ENCODE measurements at places on chromosomes 6 and 20. TPM values are rescaled to one million over a fixed set of nuclear protein-coding genes. Genes with fewer than 3 reads are reported as not detected.

GRCh38 chr6:156396068-156396771, 381.0 kb upstream of the ARID1B start:
- no peak for DNase-seq

- no peak for DNase-seq
Measured at GRCh38 chr6:112752305-112752704, 405.2 kb downstream of the RFPL4B start.

The ECT2L gene
- total RNA-seq, result not detected

DNA sequence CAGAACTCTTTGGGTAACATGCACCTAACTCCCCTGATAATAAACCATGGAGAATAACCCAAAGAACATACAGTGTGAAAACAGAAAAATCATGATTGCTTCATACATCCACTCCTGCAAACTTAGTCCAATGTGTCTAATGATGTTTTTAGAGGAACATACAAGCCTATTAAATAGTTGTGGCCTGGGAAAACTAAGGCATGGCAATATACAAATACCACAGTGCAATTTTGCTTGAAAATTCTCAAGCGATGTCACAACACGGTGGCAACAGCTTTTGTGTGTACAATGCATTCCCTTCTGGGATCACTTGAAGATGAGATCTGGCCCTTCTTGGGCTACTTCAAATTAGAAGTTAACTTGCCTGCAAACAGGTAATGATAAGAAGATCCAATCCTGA, 16.7 kb downstream of the MAP3K5 start:
- no peak for DNase-seq

All from H1 (cell line).